ENCODE measurements at places on chromosomes 13 and 19.

DNA sequence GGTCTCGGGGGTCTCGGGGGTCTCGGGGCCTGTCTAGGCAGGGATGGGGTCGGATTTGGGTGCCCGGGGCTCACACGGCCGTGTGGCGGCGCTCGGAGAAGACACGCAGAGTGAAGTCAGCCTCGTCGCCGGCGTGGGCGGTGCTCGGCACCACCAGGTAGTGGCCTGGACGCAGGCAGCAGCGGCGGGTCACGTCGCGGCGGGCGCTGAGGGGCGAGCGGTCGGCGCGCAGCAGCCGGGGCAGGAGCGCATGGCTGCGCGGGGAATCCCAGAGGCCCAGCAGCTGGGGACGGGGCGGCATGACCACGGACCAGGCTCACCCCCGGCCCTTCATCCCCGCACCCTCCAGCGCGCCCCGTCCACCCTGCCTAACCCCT, 8.2 kb downstream of the CAPN12 start:
- no peak for DNase-seq

DNA sequence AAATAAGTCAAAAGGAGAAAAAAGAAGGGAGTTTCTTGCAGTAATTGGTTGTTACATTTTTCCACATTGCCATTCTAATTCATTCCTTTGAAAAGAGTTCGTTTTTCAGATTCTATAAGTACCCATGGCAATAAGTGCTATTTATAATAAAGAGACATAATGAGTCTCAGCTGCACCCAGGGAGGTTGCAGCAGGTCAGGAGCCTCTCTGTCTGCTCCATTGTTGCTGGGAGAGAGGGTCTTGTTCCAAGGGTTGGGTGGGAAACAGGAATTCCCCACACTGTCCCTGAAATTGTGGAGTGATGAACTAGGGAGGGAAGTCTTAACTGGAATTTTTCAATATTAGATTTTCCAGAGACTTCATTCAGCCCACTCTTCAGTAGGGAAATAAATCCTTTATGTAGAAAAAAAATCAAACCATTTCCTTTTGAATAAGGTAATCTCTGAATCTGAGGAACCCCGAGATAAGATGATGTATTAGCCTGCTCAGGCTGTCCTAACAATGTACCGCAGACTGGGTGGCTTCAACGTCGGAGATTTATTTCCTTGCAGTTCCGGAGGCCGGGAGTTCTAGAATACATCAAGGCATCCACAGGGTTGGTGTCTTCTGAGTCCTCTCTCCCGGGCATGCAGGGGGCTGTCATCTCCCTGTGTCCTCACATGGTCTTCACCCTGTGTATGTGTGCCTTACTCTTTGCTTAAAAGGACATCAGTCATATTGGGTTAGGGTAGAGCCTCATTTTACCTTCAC, 342.7 kb upstream of the TMTC4 start:
- DNase-seq: no peak

DNA sequence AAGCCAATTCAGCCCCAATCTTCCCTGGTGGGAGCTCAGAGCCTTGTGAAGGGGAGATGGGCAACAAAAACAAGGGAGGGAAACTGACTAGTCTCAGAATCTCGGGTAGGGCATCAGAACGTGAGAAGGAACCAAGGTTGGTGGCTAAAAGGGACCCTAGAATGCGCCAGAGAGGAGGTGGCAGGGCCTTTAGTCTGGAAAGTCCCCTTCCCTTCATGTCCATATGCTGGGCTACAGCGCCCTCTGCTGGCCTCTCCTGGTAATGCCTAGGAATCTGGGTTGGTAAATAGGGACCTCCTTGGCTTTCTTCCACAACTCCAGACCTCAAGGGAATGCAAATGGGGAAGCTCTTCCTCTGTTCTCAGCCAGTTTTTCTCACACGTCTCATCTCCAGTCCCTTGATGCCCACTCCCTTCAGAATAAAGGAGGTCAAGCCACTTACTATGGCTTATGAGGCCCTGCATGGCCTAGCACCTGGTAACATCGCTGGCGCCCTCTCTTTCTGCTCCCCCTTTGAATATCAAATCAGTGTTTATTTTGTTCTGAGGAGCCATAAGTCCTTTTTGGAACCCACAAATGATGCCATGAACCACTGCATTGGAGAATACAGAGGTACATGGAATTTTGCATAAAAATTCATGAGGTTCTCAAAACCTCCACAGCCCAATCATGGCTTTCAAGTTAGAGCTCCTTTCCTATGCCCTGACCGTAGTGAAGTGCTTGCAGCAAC, 1.4 kb upstream of the CCDC97 start:
- DNase-seq: peak; percentile 41

GRCh38 chr19:42150911-42151361, 18.7 kb upstream of the POU2F2 start:
- DNase-seq: no peak

DNA sequence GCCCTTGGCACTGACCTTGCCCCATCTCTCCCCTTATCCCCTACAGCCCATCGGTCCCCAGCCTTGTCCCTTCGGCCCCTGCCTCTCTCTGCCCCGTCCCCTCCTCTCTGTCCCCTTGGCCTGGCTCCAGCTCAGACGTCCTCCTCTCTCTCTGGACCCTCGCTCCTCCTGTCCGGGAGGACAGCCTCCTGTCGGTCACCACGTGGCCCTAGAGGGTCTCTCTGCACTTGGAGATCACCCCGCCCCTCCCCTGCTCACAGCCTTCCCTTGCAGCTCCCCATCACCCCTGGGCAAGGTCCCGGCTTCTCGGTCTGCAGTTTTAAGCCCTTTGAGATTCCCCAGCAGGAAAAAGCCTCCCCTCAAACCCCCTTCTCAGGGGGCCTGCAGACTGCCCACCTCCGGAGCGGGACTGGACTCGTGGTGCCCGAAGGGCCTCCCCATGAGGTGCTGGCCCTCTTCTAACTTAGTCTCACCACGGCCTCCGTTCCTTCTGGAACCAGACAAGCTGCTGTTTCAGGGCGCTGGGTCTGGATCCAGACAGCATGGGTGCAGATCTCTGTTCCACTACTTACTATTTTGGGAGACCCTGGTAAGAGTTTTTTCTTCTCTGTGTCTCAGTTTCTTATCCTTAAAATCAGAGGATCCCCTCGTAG, 3.3 kb upstream of the KLK15 start:
- no peak for DNase-seq

- no peak for DNase-seq
These were observed 301 bp upstream of the ZNF610 start for GRCh38 chr19:52335768-52336116.

- no peak for DNase-seq
These were observed 211.4 kb downstream of the PCDH9 start for GRCh38 chr13:67018775-67019174.

GRCh38 chr13:105925496-105925895, 610.0 kb downstream of the EFNB2 start:
- no peak for DNase-seq

DNA sequence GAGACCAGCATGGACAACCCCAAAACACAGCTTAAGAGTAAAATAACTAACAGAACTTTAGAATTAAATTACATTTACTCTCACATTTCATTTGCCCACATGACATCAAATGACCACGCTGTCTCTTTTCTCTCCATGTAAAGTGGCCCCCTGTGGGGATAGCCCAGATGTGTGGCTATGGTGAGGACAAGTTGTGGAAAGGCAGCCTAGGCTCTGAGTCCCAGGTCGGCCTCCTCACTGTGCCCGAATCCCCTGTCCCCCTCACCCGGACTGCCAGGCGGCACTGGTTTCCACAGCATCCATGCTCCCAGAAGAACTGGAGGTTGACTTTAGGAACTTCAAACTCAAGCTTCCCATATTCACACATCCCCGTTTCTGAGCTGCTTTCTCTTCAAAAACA, 111.8 kb upstream of the UQCRFS1 start:
- DNase-seq: no peak

- DNase-seq: no peak
These were observed 220.3 kb downstream of the POU4F1 start for GRCh38 chr13:78383071-78383484.

GRCh38 chr19:18843960-18844359, 12.2 kb downstream of the UPF1 start:
- DNase-seq: no peak

GRCh38 chr13:102907016-102907756, 61.4 kb downstream of the ERCC5 start:
- no peak for DNase-seq

DNA sequence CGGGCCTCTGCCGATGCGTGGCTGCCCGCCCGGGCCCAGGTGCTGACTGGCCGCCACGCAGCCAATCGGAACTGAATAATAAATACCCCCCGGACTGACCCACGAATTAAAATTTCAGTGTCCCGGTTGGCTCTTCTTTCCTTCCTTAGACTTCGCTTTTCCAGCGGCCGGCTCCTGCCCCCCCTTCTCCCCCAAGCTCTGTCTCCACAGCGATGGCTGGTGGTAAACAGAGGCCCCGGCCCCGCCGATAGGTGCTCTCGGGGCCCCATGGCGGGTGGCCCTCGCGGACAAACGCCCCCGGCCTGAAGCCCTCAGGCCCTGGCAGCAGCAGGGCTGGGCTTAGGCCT, 2.6 kb downstream of the ZBTB7A start:
- no peak for DNase-seq

- DNase-seq: no peak
These were observed 34.0 kb downstream of the CEBPA start for GRCh38 chr19:33268162-33268991.

- no peak for DNase-seq
These were observed 204.8 kb downstream of the KLF12 start for GRCh38 chr13:73929287-73929932.

DNA sequence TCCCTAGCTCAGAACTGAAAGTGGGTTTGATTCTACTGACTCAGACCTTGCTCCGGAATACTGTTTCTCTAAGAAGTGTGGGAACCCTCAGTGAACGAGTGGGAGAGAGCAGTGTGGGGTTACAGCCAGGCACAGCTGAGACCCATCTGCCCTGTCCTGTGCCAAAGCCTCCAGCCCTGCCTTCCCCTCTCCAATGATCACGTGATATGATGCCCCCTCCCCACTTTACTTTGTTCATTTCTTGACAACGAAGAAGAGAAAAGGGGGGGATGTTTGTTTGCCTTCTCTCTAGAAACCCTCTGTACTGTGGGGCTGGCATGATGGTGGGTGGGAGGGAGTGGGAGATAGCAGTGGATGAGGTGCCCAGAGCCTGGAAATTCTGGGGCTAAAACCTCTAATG, 96.0 kb downstream of the RNASEH2B start:
- DNase-seq: no peak

- no peak for DNase-seq
These were observed 21.5 kb upstream of the SDHAF1 start for GRCh38 chr19:35973487-35973886.

DNA sequence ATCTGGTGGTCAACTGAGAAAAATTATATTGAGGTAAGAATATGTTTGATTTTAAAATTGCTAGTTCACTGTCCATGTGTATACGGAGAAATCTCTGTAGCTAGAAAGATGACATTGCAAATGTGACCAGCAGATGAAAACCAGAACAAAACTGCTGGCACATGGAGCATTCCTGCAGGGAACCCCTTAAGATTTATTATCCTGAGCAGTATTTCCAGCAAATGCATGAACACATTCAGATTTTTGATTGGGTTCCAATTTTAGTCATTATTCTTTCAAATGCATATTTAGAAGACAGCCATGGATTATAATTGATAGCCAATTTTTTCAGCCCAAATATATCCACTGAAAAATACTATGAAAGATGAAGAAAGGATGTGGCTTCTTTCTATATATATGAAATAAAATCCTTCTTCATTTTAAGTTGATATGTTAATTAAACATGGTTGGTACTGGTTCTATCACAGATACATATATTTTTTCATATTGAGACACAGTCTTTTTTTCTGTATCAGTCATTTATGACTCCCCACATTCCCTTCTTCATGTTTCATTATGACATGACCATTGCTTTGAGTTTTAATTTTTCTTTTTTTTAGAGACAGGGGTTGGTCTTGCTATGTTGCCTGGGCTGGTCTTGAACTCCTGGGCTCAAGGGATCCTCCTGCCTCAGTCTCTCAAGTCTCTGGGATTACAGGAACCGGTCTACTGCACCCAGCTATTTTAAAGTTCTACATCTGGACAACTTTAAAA, 376.5 kb downstream of the KLF12 start:
- DNase-seq: no peak

GRCh38 chr19:14694641-14695266, 4.9 kb downstream of the ZNF333 start:
- no peak for DNase-seq

DNA sequence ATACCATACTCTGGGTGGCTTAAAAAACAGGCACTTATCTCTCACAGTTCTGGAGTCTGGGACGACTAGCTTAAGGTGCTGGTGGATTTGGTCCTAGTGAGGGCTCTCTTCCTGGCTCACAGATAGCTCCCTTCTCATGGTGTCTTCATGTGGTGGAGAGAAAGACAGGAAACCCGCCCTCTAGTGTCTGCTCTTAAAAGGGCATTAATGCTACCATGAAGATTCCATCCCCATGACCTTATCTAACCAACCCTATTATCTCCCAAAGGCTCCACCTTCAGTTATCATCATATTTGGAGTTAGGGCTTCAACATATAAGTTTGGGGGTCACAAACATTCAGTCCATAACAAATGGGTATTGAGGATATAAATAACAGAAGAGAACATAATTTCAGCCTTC, 139.4 kb downstream of the HS6ST3 start:
- no peak for DNase-seq

- no peak for DNase-seq
These were observed 864.9 kb upstream of the PCDH20 start for GRCh38 chr13:62280590-62280989.

DNA sequence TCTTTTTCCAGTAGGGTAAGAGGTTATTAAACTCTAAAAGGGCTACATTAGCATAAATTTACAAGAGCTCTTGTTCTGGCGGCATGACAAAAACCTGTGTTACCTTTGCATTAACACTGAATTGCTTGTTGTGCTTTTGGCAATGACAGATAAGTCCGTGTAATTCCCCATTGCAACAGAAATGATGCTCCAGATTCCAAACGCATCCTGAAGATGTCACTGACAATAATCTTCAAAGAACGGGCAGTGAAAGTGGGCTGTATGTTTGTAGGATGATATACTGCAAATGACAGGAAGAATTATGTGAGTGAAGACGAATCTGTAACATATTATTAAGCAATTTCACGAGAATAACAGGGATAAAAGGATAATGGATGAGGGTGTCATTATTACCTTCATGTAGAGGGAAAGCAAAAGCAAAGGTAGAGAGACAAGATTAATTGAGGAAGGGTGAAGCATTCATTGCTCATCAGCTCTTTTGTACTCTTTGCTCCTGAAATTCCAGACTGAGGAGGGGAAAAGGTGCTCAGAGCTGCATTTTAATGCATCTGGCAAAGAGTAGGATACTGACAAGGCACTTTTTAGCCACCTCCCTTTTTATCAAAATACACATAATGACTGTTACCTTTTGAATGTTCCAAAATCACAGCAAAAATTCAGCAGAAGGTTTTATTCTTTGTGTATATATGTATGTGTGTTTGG, 38.5 kb upstream of the MAB21L1 start:
- no peak for DNase-seq
